Dorsolateral prefrontal cortex (tissue), 122 donors: ENCODE measurements at places on chromosomes 16 and 17. TPM values are rescaled to one million over a fixed set of nuclear protein-coding genes. Genes with fewer than 3 reads are reported as not detected.

ITGA2B gene
- 13.2 TPM for total RNA-seq

- DNase-seq: no peak
Measured at GRCh38 chr16:5882087-5882640, 784.6 kb upstream of the EEF2KMT start.

GRCh38 chr17:72618001-72618509 lies 474.4 kb downstream of the SLC39A11 start:
- peak; percentile 22 for DNase-seq

- no peak for DNase-seq
Measured at GRCh38 chr17:40671282-40671681, 6.3 kb upstream of the KRT222 start.

DNA sequence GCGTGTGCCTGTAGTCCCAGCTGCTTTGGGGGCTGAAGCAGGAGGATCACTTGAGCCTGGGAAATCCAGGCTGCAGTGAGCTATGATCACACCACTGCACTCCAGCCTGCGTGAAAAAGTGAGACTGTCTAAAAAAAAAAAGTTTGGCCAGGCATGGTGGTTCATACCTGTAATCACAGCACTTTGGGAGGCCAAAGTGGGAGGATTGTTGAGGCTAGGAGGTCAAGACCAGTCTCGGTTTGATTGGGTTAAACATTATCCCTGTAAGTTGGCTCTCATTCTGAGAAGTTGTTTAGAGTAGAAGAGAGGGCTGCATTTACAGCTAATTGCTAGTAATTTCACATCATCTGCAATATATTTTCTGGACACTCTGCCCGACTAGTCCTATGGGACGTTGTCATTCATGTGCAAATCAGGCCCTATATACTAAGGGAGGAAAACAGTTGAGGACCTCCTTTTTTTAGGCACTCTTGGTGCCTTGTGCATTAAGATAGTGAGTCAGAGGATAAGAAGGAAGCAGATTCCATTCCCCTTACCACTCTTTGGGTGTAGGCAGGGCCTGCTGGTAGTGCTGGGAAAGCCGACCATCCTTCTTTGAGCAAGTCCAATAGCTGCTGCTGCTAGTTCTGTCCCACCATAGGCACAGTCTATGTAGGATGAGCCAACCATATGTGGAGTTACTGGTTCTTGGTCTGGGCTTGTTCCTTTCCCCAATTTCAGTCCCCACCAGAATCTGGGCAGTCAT lies 18.7 kb downstream of the HMOX2 start:
- DNase-seq: no peak
